ENCODE measurements at places on chromosomes 3 and 15.

- no peak for DNase-seq
Observed at GRCh38 chr15:101308604-101309435, 13.8 kb upstream of the SNRPA1 start.

DNA sequence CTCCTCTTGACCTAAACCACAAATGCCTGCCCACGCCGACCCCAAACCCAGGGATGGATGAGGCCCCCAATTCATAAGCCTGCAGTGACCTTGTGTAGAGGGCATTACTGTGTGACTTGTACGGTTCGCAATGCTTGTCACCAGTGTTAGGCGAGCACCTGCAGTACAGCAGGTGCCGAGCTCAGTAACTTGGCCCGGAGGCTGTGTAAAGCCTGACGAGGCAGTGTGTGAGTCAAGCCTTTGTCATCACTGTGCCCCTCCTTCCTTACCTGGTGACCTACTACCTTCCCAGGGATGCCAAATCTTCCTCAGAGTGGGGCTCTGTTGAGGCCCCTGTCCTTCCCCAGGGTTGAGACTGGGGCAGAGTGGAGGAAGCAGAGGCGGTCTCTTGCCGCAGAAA is 37.2 kb upstream of the TMEM115 start:
- DNase-seq = no peak

DNA sequence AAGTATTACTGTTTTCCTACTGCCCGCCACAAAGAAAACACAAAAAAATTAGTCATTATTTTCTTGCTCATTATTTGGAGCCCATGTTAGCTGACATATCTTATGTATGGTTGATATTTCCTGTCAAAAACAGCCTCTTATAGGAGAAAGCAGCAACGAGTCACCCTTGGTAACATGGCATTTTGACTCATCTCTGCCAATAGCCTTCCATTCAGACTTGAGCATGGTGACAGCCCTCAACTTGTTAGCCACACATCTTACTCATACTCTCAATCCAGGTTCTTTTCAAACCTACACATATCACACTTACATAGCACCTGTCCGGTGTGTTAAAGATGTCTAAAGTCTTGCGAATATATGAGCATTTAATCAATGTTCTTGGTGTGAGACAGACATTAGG is 109.4 kb upstream of the SAMMSON start:
- no peak for DNase-seq

GRCh38 chr3:99852851-99853250 is 35.2 kb downstream of the CMSS1 start:
- no peak for DNase-seq

DNA sequence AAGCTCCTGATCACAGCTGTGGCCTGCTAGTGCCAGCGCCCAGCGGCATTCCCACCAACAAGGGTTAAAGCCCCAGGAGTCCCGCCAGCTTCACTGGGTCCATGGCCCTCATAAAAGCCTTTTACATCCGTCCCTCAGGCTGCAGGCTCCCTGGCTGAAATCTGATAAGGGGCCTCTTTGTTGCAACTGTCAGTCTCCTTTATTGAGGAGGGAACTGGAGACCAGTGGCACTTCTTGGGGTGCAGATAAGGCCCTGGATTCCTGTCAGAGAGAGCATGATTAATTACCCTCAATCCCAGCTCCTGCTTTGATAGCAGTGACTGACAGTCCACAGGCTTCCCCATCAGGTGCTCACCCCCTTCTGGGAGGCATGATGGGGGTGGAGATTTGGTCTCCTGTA is 30.9 kb upstream of the CLK3 start:
- DNase-seq = no peak

GRCh38 chr3:44913868-44914468 is 39.6 kb downstream of the TGM4 start:
- peak; percentile 21 for DNase-seq

DNA sequence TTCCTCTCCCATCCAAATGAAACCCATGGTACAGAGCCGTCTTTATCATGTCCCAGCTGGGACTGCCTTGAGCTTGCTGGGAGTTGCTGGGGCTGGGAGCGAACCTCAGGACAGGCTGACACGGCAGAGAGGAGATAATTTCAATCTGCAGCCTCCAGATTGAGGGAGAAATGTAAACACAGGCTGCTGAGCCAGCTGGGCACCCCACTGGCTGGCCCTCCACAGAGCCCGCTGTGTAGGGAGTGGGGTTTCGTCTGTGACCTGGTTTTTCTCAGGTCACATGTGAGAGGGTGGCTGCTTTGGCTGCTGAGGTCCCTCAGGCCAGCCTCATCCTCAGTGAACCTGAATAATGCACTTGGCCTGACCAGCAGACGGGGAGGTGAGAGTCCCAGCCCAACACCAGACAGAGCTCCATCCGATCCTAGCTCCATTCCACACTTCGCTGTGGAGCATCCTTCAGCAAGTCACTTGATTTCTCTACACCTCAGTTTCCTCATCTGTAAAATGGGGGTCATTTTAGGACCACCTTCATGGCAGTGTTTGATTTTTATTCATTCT is 121.6 kb upstream of the MRPS22 start:
- DNase-seq = no peak

DNA sequence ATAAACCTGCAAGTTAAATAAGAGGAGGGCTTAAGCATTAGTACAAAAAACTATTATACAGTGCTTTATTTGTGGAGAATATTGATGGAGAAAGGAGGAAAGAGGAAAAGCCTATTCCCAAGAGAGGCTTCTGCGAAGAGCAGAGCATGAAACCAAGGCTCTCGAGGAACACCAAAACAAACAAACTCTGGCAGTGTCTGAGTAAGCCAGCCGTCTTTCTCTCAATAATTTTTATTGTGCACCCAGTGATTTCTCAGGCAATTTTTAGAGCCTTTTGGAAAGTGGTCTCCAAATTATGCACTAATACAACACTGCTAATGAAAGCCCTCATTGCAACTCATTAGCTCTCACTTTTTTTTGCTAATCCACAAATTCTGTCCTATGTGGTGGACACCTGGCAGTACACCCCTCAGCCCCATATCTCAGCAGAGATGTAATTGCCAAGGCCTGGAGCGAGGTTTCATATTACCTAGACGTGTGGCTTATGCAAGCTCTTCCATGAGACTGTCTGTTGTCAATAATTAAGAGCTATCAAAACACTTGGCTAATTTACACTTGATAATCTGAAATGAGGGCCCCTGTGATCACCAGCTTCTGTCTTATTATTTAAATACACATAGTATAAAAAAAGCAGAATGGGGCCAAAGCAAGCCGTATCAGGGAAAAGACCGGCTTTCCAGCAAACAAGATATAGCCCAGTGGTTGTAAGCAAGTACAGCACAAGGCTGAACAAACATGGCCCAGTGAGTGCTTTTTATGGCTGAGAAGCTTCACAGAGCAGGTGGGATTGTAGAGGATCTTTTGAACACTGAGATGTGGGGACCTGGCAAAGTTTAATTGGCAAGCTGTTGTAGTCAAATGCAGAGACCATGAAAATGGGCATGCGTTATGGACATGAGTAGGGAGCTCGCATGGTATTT is 216.9 kb downstream of the ROBO2 start:
- DNase-seq = no peak

- no peak for DNase-seq
Observed at GRCh38 chr3:183439515-183439914, 11.1 kb upstream of the MCF2L2 start.

GRCh38 chr3:176814285-176814684 is 383.0 kb downstream of the TBL1XR1 start:
- no peak for DNase-seq
